Stimulated activated CD8-positive, alpha-beta memory T cell treated with anti-CD3 and anti-CD28 coated beads, Interleukin-2, amount 100 ng/mL, for 1 hour (primary cell): ENCODE measurements at places on chromosomes 11 and 22.
A peak's percentile ranks its signal among the peaks of the same experiment; 100 is the strongest.

DNA sequence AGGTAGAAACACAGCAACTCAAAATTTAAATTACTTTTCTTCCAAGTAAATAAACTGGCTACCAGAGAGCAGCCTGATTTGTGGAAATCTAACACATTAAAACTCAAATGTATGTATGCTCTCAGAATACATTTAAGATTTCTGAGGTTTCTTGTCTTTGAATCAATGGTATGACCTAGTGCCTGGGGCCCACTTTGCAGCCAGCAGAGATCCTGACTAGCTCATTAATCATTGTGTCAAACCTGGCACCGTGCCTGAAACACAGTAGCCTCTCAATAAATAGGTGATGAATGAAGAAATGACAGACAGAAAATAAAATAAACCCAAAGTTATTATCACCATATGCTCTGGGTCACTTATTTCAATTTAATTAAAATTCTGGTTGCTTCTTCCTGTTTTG lies 176.2 kb upstream of the FAT3 start:
- no peak for DNase-seq

DNA sequence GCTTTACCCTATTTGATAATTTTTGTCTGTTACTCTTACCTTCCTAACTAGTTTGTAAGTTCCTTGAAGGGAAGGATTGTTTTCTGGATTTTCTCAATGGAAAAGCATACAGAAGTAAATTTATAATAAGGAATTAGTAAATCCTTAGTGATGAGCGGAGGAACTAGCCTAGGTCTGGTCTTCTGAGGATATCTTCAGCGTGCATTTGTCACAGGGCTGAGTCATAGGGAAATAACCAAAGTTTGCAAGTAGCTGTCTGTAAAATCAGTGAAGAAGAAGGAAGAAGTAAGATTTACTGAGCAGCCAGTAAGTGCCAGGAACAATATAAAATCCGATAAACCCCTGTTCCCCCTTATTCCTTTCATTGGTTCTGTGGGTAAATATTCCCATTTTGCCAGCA lies 162.7 kb upstream of the SORL1-AS1 start:
- no peak for DNase-seq

- no peak for DNase-seq
Measured at GRCh38 chr11:48043111-48043990, 63.0 kb downstream of the PTPRJ start.

- DNase-seq, result no peak
Measured at GRCh38 chr22:20164863-20165262, 14.0 kb upstream of the CCDC188 start.

- DNase-seq, result no peak
Measured at GRCh38 chr11:132035766-132036165, 665.4 kb downstream of the NTM start.

DNA sequence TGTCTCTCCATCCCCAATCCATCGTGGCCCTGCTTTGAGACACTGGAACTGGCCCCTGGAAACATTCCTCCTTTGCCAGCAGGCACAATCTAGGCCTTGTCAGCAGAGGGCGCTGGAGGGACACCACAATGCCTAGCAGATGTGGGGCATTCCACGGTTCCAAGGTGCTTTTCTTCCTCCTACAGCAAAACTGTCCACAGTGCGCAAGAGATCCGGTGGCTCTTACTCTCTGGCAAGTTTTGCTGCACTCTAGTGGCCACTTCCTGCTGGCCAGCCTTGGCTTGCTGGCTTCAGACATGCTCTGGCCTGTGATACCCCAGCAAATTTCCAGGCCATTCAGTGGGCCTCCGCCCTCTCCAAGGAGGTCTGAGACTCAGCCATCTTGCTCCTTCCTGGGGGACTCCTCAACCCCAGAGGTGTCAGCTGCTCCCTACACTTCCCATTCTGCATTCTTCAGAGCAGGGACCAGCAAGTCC lies 17.1 kb upstream of the RBM4B start:
- DNase-seq, result peak; percentile 74

GRCh38 chr22:29342577-29343312 lies 27.2 kb upstream of the RASL10A start:
- DNase-seq, result no peak

DNA sequence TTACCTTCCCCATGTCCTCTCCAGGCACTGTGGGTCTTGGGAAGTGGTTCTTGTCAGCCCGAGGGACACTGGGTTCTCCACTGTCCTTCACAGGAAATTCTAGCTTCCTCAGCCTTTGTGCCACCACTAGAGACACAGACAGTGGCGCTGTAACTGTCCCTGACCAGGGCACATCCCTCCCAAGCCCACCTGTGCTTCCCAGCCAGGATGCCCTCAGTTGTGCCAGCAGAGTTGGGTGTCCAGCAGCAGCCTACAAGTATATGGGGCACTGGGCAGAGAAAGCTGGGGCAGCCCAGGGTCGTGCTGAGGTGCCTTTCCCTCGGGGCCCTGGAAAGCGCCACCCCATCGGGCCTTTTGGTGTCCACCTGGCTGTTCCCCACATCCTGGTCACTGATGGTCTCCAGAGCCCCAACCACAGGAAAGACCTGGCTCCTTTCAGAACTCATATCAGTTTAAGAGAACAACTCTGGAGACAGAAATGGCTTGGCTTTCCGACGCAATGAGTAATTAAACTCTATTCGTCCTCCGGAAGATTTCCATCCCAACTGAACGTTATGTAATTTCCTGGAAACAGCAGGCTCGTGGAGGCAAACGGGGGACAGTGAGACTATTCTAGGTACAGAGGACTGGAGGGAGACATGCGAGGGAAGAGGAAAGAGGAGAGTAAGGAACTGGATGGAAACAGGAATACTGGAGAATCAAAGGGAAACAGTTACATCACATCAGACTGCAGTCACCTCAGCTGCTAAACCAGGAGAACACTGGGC lies 28.6 kb downstream of the PPP2R1B start:
- no peak for DNase-seq

- peak; percentile 27 for DNase-seq
Measured at GRCh38 chr11:134207538-134208239, 16.1 kb downstream of the NCAPD3 start.

- DNase-seq, result no peak
Measured at GRCh38 chr11:127640561-127641451, 640.2 kb upstream of the KIRREL3 start.

DNA sequence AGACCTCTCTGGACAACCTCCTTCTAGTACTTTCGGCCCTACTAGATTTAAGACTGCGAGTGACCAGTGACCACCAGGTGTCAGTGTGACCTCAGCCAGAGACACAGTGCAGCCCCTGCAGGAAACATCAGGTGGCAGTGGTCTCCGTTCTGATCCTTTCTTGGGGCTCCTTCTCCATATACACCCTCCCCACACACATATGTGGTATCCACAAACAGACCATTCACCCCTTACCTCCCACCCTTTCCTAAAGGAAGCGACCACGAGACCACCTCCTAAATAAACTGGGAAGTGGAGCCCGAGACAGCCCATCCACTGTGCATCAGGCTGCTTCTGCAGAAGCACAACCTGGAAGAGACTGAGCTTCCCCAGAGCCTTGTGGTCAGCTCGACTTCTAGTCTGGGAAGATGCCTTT lies 38.5 kb upstream of the CYP2D6 start:
- DNase-seq, result peak; percentile 28

- no peak for DNase-seq
Measured at GRCh38 chr11:124900464-124900863, 2.8 kb upstream of the ROBO4 start.

DNA sequence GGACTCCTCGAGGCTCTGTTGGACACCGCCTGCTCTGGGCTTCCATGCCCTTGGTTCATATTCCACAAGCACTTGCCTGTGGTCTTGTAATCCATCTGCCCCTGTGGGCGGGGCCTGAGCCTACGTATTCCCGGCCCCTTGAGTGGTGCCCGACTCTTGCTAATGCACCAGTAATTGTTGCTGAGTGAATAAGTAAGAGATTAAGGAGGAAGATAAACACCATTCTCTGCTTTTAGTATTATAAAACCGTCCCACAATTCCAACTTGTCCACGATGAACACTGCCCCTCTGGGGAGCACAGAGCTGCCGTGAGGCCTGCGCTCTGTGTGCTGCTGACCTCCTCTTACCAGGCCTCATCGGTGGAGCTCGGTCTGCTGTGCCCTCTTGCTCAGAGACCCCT lies 50.3 kb downstream of the MICAL2 start:
- DNase-seq, result no peak

- DNase-seq, result no peak
Measured at GRCh38 chr22:19694696-19695095, 19.6 kb upstream of the SEPTIN5 start.

DNA sequence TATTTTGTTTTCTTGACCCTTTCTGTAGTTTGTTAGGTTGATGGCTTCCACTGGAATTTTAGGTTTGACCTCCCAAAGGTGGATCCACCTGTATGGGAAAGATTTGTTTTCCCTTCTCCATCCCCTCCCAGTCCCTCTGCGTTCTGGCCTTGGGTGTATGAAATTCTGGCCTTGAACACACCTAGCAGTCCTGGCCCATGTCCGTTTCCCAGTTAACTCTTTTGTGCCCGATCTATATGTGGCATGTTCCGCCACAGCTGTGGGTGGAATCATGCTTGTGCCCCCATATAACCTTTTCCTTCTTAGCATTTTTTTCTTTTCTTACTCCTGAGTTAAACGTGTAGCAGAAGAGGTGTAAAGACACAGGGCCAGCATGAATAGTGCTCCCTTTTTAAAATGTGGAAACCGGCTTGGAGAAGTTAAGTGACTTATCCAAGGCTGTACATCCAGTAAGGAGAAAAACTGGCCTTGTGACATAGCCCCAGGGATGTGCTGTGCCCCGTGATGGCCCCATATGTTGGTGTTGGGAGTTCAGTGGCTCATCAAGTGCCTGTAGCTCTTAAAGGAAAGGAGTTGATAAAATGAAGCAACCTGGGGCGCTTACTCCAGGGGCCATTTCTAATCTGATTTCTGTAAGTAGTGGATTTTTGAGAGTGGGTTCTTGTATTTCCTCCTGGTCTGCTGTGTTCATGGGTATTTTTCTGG lies 39.3 kb downstream of the ZNRF3 start:
- no peak for DNase-seq

DNA sequence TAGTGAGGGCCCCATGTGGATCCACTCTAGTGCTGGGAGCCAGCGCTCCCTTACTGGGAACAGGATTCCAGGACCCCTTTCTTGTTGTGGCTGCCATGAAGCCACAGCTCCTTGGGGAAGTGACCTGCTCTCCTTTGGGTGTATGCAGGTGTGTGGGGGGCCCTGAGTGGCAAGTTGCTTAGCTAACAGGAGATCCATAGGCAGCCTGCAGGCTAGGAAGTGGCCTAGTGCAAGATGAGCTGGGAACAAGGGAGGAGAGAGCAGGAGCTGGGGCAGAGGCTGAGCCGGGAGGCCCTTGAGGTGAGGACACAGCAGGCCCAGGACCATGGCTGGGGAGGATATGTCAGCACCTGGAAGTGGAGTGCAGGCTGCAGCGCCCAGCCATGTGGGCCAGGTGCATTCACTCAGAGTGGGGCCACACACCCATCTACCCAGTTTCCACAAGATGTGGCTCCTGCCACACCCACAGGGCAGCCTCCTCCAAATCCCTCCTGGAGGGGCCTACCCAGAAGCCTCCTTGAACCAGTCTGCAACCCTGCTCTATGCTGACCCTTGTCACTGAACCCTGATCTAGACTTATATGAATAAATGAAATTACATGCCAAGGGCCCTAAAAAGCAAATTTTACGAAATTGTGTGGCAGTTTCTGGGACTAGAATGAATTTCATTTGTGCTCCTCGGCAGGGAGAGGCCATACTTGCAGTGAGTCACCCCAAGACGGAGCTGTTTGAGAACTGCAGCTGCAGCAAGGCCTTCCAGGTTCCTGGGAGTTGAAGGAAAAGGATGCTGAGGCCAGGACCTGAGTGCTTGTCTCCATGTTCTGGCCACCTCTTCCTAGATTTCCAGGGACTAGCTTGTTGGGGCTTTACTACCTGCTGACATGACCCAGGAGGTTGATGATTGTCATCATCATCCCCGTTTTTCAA lies 3.2 kb downstream of the THAP7 start:
- DNase-seq, result no peak

DNA sequence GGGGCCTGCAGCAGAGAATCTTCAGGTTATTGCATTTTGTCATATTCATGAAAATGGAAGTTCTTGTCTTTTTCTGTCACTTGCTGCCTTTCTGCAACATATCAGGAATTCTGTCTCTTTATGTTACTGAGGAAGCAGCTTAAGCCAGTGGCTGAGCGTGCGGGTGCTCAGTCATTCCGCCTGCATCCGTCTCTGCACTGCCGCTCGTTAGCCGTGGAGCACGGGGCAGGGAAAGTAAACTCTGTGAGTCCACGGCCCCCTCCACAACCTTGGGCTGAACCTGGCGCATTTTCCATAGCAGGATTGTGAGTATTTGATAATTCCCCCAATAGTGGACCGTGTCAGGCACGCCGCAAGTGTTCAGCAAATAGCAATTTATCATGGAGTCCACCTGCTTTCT lies 1007.7 kb downstream of the BRD1 start:
- no peak for DNase-seq

- DNase-seq, result no peak
Measured at GRCh38 chr11:11931461-11932055, 76.9 kb downstream of the DKK3 start.

DNA sequence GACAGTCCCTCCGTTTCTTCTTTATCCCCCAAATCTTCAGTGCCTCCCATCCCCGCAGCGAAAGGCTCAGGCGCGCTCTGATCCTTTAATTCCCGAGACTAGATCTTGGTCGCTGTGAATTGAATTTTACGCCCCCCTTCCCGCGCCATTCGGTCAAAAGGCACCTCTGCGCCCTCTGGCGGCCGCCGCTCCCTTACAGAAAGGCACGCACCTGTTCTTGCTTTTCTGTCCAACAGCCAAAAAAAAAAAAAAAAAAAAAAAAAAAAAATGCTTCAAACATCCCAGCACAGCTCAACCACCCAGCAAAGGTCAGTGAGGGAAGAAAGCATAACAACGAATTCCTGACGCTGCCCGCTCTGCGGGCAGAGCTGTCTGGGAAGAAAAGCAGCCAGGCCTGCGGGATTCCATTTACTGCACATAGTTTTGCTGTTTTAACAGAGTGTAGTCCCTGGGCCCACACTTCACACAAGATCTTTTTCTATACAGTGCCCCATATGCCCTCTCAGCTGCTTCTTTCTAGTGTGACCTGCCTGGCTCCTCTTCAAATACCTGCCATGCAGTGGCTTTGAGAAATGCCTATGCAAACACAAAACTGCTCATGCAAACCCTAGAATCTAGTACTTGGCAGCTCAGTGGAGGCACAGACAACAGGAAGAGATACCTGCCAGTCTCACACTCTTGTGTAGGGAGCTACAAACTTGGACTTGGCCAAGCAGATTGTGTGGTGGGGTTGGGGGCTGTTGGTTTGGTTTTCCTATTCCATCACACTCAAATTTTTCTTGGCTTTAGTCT lies 1.3 kb upstream of the ESAM start:
- DNase-seq, result peak; percentile 71

- DNase-seq, result no peak
Measured at GRCh38 chr11:37406651-37407050, 808.6 kb upstream of the RAG2 start.

DNA sequence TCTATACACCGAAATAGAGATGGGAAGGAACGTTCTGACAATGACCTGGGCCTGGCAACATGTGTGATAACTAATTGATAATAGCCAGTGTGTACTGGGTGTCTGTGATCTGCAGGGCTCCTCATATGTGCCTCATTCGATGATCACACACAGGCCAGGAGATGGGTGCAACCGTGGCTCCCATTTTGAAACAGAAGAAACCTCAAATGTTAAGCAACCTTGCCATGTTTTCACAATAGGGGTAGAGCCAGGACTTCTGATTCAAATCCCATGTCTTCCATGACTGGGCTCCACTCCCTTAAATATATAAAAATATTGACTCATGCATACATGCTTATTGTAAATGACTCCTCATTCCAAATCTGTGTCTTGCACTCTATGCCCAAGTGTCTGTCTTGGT lies 11.1 kb downstream of the APOL3 start:
- DNase-seq, result no peak
